ENCODE measurements at places on chromosomes 7 and 10. TPM values are rescaled to one million over a fixed set of nuclear protein-coding genes. Genes with fewer than 3 reads are reported as not detected.

DNA sequence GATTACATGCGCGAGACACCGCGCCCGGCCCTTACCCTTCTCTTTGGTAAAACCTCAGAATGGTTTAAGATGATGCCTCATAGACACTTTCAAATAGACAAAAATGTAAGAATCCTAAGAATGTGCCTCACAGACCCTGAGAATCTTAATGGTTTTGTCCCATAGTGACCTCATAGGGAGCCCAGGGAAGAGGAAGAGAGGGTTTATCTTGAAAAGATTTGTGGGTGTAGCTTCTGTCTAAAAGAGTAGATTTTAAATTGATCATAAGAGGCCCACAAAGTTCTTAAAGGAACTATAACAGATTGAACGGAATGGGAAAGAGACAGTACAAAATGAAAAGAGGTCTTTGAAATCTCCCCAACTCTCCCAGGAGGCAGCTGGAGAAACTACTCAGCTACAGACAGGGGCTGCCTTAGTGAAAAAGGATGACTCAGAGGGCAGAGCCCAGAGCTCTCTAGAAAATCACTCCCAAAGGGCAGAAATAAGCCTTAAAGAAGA, 220.6 kb downstream of the ADRA2A start:
- DNase-seq, result no peak

GCK gene
- 0.24 TPM for total RNA-seq

GRCh38 chr7:12653110-12653509, 34.3 kb upstream of the ARL4A start:
- DNase-seq, result no peak

NKX1-2 gene
- not detected for total RNA-seq

DNA sequence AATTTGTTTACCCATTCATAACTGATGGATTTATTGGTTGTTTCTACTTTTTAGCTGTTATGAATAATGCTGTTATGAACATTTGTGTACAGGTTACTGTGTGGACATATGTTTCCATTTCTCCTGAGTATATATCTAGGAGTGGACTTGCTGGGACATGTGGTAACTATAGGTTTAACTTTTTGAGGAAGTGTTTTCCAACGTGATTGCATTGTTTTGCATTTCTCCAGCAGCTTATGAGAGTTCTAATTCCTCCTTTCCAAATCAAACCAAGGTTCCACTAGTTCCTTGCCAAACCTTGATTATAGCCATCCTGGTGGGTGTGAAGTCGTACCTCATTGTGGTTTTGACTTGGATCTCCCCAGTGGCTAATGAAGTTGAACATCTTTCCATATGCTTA, 2.6 kb upstream of the PRF1 start:
- DNase-seq, result no peak

BICC1 gene
- 0.26 TPM for total RNA-seq

GRCh38 chr7:36880108-36880507, 155.8 kb upstream of the AOAH start:
- DNase-seq, result no peak

- DNase-seq, result no peak
These were observed 81.5 kb upstream of the SMIM30 start for GRCh38 chr7:113199841-113200240.

DNA sequence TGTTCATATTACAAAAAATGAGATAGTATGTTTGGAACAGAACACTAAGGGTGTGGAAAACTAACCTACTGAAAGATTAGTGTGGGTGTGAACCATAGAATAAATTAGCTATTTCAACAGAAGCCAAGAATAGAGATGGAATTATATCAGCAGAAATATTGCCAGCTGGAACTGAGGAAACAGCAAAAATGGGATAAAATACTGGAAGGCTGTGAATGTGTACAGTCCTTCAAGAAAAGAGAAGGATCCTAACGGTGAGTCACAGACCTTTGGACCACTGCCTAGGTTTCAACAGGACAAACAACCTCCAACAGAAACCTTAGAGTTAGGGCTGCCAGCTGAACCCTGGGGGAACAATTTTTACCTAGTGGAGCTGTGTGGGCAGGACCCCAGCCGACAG, 395.0 kb downstream of the ZWINT start:
- DNase-seq, result no peak

INHBA gene
- 1.1 TPM for total RNA-seq

GRCh38 chr10:61409157-61409556, 44.0 kb downstream of the TMEM26 start:
- DNase-seq, result no peak

FEZF1 gene
- total RNA-seq, result not detected

- no peak for DNase-seq
These were observed 266.1 kb downstream of the SORCS1 start for GRCh38 chr10:106898446-106898845.

DNA sequence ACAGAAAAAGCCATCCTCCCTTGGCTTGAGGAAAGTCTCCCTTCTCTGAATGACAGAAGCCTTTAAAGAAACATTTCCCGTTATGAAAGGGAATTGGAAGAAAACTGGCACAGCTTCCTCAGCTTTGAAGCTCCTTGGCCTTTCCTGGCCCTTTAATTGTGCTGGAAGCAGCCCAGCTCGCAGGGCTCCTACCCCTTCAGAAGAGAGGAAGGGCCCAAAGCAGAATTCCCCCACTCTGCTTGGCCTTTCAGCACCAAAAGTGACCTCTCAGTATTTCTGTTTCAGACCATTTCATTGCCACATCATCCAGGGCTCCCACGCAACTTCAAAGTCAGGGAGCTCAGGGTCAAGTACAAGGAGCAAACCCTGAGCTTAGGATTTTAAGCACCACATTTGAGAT, 4.2 kb downstream of the AFAP1L2 start:
- DNase-seq, result no peak

DNA sequence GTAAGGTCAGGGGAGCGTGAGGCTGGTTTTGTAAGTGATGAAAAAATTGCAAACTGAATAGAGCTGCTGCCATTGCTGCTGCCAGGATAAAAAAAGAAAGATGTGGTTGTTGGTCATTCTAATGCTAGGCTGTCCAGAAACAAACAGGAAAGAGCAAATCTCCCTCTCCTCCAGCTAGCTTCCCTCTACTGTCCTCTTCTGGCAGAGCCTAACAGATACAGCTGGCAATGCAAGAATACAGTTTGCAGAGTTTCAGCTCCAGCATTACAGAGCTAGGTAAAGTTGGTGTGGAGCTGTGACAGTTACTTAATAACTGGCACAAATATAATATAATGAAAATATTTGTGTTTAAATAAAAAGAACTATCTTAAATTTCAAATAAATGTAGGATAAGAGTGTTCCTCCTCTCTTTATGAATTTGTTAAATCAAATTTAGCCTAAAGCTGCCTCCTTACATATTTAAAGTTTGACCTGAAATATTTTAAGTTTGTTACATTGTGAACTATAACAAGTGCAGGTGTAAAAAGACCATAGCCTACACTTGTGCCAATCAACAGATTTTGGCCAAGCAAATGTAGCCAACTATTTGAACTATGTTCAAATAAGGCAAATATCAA, 407.7 kb downstream of the SH2D4B start:
- no peak for DNase-seq

DNA sequence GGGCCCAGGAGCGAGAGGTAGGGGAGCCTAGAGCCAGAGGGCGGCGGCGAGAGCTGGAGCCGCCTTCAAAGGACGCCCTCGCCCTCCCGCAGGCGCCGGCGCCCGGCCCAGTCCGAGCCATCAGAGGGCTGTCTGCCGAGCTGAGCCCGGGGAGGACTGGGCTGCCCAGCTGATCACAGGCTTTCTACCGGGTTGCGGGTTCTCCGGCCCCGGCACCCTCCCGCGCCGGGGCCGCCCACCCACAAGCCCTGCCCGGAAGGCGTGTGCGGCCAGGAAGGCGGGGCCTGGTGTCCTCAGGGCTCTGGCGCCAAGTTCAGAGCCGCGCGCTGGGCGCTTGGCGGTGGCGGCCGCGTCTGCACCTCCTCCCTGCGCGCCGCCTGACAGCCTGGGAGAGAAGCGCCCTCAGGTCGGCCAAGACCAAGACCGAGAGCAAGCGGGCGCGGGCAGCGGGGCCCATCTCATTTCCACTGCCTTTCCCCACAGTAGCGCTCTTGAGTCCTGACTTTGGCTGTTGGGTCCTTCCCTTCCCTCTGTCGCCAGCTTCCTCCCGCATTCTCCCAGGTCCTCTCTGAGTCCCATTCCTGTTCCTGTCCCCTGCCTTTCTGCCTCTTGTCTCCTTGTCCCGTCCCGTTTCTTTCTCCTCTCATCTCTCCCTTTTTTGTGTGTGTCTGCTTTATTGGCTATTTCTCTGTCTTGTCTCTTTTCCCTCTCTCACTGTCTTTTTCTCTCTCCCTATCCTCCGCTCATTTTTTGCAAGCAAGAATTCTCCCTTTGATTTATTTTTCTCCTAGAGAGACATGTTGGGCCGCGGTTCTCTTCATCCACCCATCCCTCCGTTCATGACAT, 60.6 kb upstream of the MSMB start:
- peak; percentile 76 for DNase-seq

DNA sequence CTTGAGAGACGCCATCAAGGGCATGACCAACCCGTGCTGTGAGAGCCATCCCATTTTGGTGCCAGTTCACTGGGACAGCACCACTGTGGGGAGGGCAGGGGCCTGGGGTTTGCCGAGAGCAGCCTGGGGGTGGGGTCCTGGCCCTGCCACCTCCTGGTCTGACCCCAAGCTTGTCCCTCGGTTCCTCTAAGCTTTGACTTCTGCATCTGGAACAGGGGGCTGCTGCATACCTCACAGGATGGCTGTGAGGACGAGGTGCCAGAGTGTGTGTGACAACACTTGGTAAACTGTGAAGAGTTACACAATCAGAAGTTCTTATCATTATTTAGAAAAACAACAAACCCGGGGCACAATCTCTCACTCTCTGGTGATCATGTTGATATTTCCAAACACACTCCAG, 89.9 kb downstream of the CRTAC1 start:
- no peak for DNase-seq

- no peak for DNase-seq
These were observed 221.2 kb downstream of the CELF2 start for GRCh38 chr10:11238893-11239292.

SLC26A3 gene
- total RNA-seq, result not detected

KLF14 gene
- total RNA-seq, result not detected

DNA sequence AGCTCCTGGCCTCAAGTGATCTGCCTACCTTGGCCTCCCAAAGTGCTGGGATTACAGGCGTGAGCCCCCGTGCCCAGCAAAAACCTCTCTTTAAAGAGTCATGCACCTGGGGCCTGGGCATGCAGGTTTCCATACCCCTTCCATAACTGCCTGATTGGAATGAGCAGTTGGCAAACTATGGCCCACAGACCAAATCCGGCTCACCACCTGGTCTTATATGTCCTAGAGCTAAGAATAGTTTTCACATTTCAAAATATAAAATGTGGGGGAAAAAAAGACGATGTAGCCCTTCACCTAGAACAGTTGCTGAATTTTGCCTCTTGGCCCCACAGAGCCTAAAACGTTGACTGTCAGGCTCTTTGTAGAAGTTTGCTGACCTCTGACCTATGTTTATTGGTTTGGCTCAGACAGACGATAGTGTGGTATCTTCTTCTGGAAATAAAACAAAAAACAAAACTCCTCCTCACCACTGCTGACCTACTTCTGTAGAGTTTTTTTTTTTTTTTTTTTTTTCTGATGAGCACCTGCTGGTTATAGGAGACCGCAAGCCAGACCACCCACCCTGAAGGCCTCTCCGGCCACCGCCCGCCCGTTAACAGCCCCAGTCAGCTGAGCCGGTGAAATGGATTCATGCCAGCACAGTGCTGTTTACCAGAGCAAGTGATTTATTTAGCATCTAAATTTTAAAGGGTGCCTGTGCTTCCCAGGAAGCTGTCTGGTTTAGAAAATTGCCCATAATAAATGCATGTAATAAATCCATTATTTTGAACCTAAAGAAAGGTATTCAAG, 33.5 kb upstream of the SFRP5 start:
- DNase-seq, result no peak

GRCh38 chr7:25726781-25727311, 425.2 kb upstream of the NFE2L3 start:
- no peak for DNase-seq

DNA sequence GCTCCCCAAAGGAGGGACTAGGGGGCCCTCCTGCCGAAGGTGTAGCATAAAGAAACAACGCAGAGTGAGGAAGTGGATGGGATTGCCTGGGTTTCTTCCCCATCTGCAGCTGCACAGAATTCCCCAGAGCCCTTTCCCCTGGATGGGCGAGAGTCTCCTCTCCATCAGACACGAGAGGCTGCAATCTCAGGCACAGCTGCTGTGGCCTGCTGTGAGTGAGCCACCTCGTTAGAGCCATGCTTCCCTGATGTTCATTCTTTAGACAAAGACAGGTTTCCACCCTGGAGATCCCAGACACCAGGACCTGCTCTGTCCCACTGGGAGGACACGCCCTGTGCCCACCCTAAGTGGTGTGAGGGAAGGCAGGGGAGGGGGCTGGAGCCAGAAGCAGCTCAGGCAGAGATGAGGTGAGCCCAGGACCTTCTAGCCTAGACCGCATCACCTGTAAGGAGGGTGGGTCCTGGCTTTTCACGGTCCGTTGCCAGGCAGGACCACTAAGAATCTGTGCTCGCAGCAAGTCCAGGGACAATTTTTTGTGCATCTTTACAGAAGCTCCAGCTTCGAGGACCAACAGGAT, 268.6 kb upstream of the TCERG1L start:
- no peak for DNase-seq

GDF2 gene
- total RNA-seq, result not detected

- DNase-seq, result no peak
These were observed 32.0 kb downstream of the SEMA3A start for GRCh38 chr7:84162584-84162983.

SRRM3 gene
- total RNA-seq, result not detected

DMBT1 gene
- total RNA-seq, result not detected

HOXA2 gene
- not detected for total RNA-seq

DNA sequence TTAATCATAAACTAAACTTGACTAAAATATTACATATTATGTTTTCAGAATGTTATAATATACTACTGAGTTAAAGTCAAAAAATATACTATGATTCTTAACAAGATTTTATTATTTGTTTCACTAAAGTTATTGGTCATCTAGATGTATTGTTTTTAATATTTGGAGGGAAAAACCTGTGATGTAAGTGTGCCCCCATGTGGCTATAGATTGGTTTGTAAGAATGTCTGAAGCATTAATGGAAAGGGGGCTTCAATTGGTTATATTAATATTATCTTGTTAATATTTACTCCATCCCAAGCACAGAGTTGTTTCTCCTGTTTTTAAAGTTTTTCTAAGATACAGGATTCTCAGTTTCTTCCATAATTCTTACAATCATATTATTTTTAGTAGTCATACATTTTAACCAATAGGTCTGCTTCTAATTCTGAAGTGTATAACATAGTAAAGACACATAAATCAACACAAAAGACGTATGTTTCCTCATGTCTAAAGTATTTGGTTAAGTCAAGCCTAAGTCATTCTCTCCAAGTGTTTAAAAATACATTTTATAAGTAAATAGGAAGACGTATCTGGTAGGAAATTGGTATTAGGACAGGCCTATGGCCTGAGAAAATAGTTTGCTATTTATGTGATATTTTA, 58.0 kb downstream of the GNAT3 start:
- no peak for DNase-seq

PALD1 gene
- total RNA-seq, result 0.33 TPM

GNG11 gene
- not detected for total RNA-seq

HYAL4 gene
- not detected for total RNA-seq

All from natural killer cell treated with Interleukin-12 subunit alpha and Interleukin-12 subunit beta and Interleukin-15 and Interleukin-18, amount 100 ng/mL, for 72 hours (primary cell).